ENCODE measurements at places on chromosomes 6 and 20. TPM values are rescaled to one million over a fixed set of nuclear protein-coding genes. Genes with fewer than 3 reads are reported as not detected.

AGER gene
- total RNA-seq, result 0.50 TPM

IPCEF1 gene
- 0.26 TPM for total RNA-seq

BACH2 gene
- 1.5 TPM for total RNA-seq

MEI4 gene
- not detected for total RNA-seq

SLC22A2 gene
- total RNA-seq, result not detected

MMUT gene
- total RNA-seq, result 16.7 TPM

SERAC1 gene
- 37.7 TPM for total RNA-seq

C6orf52 gene
- 0.26 TPM for total RNA-seq

BPIFB1 gene
- not detected for total RNA-seq

NKX2-4 gene
- total RNA-seq, result not detected
